ENCODE measurements at places on chromosomes 1 and 21.

GRCh38 chr1:195005338-195005737, 1602.9 kb downstream of the KCNT2 start:
- no peak for DNase-seq

DNA sequence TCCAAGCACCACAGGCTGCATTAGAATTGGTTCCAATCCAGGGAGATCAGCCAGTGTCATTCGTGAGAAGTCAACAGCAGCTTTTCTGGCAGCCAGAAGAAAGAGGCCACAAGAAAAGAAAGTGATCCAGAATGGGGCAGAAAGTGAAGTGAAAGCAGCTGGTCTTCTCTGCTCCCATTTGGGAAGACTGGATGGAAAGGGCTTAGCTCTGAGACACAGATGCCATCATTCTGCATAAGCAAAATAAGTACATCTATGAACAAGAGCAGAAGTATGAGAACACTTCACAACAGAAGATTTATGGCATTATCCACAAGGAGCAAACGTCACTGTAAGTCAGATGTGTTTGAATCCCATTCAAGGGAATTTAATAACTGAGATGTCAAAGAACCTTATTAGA, 326.5 kb upstream of the ESRRG start:
- no peak for DNase-seq

GRCh38 chr1:170150016-170150415, 4.3 kb downstream of the NTMT2 start:
- DNase-seq = no peak

GRCh38 chr1:162248854-162249535, 127.7 kb downstream of the SPATA46 start:
- DNase-seq = no peak

- no peak for DNase-seq
Measured at GRCh38 chr1:56225964-56226815, 353.2 kb downstream of the PLPP3 start.

DNA sequence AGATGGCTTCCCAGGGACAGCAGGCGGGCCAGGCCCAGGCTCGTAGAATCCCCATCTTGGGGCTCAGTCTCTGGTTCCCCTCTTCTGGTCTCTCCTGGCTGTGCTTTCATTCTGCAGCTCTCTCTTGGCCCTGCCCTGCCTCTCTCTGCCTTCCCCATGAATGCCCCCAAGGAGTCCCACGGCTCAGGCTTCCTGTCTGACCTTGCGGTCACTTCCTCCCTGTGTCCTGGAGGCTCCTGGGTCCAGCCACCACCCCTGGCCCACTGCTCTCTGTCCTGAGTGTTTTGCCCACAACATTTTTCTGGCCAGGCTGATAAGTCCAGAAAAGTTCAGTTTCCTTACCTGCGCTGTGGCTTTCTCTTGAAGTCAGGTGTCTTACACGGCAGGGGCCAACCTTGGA, 29.1 kb downstream of the PIGP start:
- DNase-seq = no peak

- no peak for DNase-seq
Measured at GRCh38 chr21:25934771-25935224, 200.0 kb downstream of the GABPA start.

DNA sequence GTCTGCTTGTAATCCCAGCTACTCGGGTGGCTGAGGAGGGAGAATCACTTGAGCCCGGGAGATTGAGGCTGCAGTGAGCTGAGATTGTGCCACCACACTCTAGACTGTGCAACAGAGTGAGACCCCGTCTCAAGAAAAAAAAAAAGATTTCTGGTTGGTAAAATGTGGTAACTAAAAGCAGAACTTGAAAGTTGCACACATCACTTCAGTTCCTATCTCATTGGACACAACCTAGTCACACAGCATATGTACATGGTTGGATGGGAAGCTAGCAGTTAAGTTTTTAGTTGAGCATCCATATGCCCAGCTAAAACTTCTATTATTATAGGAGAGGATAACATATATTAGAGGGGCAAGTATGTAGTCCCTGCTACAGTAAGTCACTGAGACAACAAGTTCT, 22.1 kb downstream of the BCAS2 start:
- no peak for DNase-seq

- DNase-seq = peak; percentile 34
Measured at GRCh38 chr1:200558866-200559459, 61.6 kb downstream of the KIF14 start.

DNA sequence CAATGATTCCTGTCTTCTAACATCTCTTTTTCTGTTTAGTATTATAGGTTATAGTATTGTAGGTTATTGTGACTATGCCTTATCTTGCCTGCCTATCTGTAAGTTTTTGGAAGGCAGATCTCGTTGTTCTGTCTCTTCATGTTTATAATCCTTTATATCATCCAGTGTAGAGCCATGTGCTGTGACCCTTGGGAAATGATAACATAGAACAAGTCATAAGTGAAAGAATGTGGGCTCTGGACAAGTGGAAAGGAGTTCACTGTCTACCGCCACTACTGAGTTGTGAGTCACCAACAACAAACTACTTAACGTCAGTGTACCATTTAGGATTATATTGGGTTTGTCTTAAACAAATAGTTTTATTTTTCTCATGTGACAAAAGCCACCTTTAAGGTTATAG, 139.3 kb downstream of the LYPLAL1 start:
- DNase-seq = no peak

- DNase-seq = no peak
Measured at GRCh38 chr1:48230236-48230635, 7.7 kb downstream of the SLC5A9 start.

DNA sequence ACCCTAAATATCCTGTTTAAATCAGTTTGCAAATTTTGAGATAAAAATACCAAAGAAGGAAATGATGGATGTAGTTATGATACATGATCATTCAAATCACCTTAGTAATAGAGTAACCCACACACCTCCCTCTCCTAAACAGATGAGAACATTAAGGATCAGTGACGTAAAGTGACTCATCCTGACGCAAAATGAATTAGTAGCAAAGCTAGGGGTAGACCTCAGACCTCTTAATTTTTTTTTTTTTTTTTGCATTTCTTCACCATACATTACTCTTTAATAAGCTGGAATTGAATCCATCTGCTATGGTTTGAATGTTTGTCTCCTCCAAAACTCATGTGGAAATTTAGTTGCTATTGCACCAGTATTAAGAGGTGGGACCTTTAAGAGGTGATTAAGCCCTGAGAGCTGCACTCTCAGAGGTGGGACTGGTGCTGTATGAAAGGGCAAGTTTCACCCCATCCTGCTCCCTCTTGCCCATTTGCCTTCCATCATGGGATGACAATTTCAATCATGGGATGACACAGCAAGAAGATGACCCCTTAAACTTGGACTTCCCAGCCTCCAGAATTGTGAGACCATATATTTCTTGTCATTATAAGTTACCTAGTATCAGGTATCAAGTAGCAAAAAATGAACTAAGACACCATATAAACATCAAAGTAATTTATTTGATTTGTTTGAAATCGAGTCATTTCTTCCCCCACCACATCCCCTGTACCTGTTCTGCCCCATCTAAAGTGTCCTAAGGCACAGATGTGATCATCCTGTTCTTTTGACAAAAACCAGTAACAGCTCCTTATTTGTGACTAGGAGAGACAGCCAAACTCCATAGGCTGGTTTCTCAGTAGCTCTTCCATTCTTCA, 114.6 kb upstream of the DUSP10 start:
- DNase-seq = no peak

- no peak for DNase-seq
Measured at GRCh38 chr1:176545034-176545639, 82.2 kb downstream of the PAPPA2 start.

- no peak for DNase-seq
Measured at GRCh38 chr1:198498103-198498385, 42.4 kb downstream of the ATP6V1G3 start.

GRCh38 chr1:230626232-230626631, 16.0 kb upstream of the COG2 start:
- no peak for DNase-seq

- DNase-seq = peak; percentile 70
Measured at GRCh38 chr1:75338616-75339483, 204.7 kb downstream of the LHX8 start.

DNA sequence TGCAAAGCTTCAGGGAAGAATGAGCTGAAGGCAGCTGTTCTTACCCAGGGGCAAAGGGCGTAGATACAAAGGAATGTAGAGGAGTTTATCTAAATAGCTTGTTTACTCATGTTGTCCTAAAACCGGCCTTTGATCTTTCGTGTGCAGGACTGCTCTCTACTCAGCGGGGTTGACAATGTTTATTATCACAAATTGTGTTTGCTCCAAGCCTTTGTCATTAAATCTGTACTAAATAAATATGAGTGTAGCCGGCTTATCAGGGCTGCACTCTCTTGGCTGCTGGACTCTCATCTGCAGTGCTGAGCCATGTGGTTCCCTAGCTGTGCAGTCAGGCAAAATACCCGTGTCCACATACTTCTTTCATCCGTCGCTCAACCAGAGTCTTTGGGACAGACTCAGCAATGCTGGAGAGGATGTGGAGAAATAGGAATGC, 199.0 kb downstream of the LBR start:
- DNase-seq = no peak

- DNase-seq = peak; percentile 73
Measured at GRCh38 chr1:234618737-234619049, 8.7 kb upstream of the IRF2BP2 start.

- DNase-seq = no peak
Measured at GRCh38 chr1:167722870-167723251, 1.1 kb downstream of the MPZL1 start.

DNA sequence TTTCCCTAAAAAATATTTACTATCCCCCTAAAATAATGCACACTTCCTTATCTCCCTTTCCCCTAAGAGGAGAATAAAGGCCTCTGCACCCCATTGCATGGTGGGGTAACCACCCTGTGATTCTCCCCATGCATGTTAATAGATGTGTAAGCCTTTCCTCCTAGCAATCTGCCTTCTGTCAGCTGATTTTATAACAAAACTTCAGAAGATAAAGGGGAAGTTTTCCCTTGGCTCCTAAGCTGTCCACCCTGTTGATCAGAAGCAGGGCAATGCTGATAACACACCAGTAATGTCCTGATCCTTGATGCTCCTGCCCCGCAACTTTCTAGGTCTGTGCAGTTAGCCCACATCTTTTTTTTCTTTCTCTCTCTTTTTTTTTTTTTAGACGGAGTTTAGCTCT, 11.4 kb upstream of the RNF187 start:
- no peak for DNase-seq

DNA sequence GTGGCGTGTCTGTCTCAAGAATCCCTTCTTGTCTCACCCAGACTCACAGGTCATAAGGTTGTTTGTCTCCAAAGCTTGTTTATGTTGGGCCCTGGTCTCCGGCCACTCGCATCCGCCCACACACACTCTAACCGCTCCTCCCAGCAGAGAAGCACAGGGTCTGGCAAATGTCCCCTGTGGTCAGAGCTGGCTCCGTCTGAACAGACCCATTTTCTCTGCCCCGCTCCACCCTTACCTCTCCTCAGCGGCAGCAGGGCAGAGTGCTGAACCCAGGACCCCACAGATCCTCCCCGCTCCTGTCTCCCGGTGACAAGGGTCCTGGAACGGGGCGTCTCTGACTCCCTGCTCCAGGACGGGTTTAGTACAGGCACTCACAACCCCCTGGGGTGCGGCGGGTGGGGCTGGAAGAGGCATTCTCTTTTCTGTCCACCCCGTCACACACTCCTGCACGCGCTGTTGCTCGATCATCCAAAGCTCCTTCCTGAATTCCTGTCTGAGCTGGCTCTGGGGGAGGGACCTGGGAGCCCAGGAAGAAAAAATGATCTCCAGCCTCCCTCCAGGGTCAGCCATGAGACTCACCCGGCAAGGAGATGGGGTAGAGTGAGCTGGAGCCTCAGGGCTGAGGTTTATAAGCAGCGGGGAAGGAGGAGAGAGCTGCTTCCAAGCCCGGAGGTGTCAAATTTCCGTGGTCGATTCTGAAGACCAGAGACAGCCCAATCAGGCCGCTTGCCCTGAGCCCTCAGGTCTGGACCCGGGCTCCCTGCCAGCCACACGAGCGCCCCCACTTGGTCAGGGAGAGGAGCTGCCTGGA, at the start of gene S100A13:
Gene S100A13 (minus strand): TSS at position 602 of the 811 bp plus-strand sequence. CDS start 1,033 bp downstream, outside the sequence.
- peak; percentile 86 for DNase-seq

GRCh38 chr1:33181921-33182341, at the start of gene TRIM62:
TSS of gene TRIM62 (minus strand) at chr1:33182043. CDS start at chr1:33181432, 611 bp downstream.
- peak; percentile 87 for DNase-seq

- DNase-seq = no peak
Measured at GRCh38 chr1:18484721-18485120, 4.0 kb downstream of the KLHDC7A start.

DNA sequence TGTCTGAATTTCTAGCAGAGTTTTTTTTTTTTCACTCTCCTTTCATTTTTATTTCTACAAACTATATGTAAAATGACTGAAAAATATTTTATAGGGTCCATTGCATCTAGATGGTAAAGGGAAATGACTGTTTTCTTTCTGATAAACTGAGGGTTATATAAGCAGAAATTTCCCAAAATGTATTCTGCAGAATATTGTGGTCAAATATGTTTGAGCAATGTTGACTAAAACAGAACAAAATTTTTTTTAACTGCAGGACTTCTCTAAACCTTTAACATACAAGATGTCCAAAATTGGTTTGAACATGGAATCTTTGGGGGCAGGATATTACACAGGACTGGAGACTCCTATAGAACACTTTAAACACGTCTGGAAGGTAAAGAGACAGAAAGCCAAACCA, 190.5 kb downstream of the TOMM20 start:
- DNase-seq = no peak
